ENCODE measurements at places on chromosomes 2 and 18.
A peak's percentile ranks its signal among the peaks of the same experiment; 100 is the strongest.

DNA sequence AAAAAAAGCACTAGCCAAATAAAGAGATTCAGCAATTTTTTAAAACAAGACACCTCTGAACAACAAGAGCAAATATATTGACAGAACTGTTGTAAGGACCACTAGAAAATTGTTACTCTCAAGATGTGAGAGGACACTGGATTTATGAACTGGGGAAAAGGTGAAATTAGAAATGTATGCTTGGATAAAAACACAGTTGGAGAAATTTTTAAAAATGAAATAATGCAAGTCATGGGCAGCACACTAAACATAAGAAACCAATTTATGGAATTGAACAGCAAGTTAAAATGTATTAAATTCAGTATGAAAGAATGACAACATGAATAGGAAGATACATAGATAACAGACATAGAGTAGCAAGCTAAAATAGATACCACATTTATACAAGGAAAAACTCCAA, 377.4 kb downstream of the LRRTM4 start:
- no peak overlapping the region for H3K4me3 ChIP-seq
- no peak for DNase-seq
- H3K36me3 ChIP-seq = no peaks in the 10 kb centered on the region

DNA sequence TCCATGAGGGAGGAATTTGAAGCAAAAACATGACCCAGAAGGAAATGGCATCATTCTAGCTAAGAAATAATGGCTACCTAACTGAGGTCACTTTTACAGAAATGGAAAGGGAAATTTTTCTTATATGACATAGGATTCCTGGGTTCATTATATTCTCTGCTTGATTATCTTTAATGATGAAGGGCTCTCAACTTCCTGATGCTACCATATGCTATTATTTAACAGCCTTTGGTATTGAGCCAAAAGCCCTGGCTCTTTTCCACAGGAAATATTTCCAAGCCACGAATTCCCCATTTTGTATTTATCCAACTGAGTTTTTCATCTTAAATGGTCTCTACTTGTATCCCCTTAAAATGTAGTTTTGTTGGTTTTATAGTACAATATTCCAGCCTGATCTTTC, 63.2 kb upstream of the NPAS2 start:
- H3K27ac ChIP-seq = peak overlapping the region; percentile 75
- H3K27me3 ChIP-seq = no peaks in the 10 kb centered on the region
- no peak for DNase-seq
- no peaks in the 10 kb centered on the region for H3K36me3 ChIP-seq

GRCh38 chr2:157164370-157164769, 93.1 kb upstream of the GALNT5 start:
- DNase-seq = no peak
- no peak overlapping the region for H3K27ac ChIP-seq
- no peaks in the 10 kb centered on the region for H3K4me1 ChIP-seq
- no peaks in the 10 kb centered on the region for H3K27me3 ChIP-seq
- no peak overlapping the region for H3K4me3 ChIP-seq

DNA sequence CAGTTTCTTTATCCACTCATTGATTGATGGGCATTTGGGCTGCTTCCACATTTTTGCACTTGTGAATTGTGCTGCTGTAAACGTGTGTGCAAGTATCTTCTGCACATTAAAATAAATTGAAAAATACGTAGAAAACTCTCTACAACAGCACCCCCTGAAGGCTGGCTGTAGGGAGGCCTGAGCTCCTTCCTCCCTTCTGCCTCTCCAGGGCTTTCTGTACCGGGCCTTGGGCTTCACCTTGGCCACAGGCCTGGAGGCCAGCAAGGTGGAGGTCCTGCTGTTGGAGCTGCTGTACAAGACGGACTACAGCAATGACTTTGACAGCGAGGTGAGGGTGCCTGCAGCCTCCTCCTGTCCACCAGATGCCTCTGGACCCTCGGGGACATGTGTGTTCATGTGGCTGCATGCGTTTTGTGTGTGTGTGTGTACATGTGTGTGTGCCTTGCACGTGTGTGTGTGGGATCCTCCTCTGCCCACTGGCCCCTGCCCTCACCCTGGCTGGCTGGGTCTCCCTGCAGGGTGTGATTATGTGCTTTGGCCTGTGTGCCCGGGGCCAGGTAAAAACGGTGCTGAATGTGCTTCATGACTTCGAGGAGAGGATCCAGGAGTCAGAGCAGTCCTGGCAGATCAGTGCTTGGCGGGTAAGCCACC, 29.2 kb downstream of the MROH2A start:
- no peak overlapping the region for H3K4me3 ChIP-seq
- no peaks in the 10 kb centered on the region for H3K36me3 ChIP-seq
- peak; percentile 46 for DNase-seq
- H3K27me3 ChIP-seq = no peaks in the 10 kb centered on the region

DNA sequence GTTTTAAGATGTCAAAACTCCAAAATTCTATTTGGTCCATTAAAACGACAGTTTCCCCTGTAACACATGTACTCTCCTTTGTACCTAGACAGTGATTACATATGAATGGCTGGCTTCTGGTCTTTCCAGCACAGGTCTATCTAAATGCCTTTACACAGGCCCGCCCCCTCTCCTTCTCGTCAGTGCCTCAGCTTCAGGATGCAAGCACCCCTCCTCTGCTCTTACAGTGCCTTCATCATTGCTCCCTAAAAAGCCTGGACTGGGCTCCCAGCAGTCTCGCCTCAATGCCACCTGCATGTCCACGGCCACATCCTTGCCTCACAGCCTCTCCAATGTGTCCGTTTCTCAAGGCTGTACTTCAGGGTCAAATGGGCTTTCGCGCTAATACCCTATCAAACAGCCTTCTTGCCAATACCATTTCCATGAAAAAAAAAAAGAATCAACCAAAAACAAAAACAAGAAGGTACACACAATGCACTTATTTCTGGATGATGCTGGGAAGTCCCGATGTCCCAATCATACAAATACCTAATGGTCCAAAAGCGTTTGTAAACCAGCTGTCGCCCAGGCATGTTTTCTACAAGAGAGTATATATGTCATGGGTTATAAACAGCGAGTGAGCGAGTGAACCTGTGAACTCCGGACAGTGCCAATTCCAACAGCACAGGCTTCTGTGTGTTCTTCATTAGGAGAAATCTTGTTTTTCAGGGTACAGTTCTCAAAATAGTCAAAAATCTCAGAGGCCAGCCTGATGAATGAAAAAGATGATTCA, 77.2 kb downstream of the EIPR1 start:
- no peak overlapping the region for H3K27ac ChIP-seq
- H3K27me3 ChIP-seq = no peaks in the 10 kb centered on the region
- peak; percentile 20 for DNase-seq
- no peaks in the 10 kb centered on the region for H3K36me3 ChIP-seq
- H3K4me1 ChIP-seq = peaks cover 7% of the 10 kb centered on the region
- no peak overlapping the region for H3K4me3 ChIP-seq

DNA sequence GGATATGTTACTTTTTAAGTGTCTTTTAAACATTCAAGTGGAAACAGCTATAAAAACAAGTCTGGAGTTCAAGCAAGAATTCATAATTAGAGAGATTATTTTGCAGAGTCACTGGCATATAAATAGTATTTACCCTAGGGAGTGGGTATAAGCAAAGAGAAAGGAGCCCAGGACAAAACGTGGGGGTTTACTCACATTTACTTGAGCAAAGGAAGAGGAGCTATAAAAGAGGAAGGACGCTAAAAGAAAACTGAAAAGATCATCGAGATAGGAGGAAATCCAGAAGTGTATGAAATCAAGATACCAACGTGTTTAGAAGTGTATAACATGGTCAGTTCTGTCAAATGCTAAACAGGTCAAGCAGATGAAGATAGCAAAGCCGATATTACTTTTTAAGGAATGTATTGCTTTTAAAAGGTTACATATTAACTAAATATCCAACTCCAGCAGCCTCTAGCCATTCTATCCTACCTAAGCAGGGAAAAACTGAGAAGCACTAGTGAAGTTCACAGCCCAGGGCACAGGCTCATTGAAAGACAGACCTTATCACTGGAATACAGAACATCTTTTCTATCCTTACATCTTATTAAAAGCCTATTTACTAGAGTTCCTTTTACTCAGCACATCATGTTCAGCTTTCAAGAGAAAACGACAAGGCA, 8.6 kb downstream of the KANSL1L start:
- H3K4me3 ChIP-seq = no peak overlapping the region
- no peaks in the 10 kb centered on the region for H3K27me3 ChIP-seq
- DNase-seq = no peak

- no peak for DNase-seq
- no peak overlapping the region for H3K4me3 ChIP-seq
- H3K27ac ChIP-seq = no peak overlapping the region
- H3K27me3 ChIP-seq = no peaks in the 10 kb centered on the region
- no peaks in the 10 kb centered on the region for H3K36me3 ChIP-seq
- H3K4me1 ChIP-seq = no peaks in the 10 kb centered on the region
Measured at GRCh38 chr18:31149351-31149750, 13.3 kb downstream of the DSC1 start.

- H3K4me1 ChIP-seq = no peaks in the 10 kb centered on the region
- H3K4me3 ChIP-seq = no peak overlapping the region
- no peaks in the 10 kb centered on the region for H3K36me3 ChIP-seq
- H3K27me3 ChIP-seq = no peaks in the 10 kb centered on the region
- no peak overlapping the region for H3K27ac ChIP-seq
Measured at GRCh38 chr2:143740431-143740830, 611.2 kb downstream of the ARHGAP15 start.

- no peak overlapping the region for H3K4me3 ChIP-seq
- peaks cover 8% of the 10 kb centered on the region for H3K4me1 ChIP-seq
- no peaks in the 10 kb centered on the region for H3K27me3 ChIP-seq
- DNase-seq = no peak
- no peaks in the 10 kb centered on the region for H3K36me3 ChIP-seq
Measured at GRCh38 chr2:48134704-48135103, 228.4 kb upstream of the FBXO11 start.

- H3K27me3 ChIP-seq = no peaks in the 10 kb centered on the region
- DNase-seq = no peak
- no peak overlapping the region for H3K27ac ChIP-seq
- no peak overlapping the region for H3K4me3 ChIP-seq
Measured at GRCh38 chr2:42096869-42097591, 49.2 kb downstream of the PKDCC start.

DNA sequence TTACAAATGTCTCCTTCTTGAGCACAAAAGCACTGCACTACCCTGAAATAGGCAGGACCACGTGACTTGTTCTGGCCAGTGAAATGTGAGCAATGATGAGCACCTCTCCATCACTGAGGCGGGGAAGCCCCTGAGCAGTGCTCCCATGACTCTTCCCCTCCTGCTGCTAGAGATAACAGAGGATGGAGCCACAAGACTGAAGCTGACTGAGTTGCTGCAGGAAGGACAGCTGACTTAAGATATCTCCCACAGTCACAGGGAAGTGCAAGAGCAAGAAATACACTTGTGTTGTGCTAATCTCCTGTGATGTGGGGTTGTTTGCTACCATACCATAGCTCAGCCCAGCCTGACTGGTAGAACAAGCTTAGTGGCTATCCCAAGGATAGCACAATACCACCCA, 38.7 kb downstream of the STK39 start:
- H3K27me3 ChIP-seq = no peaks in the 10 kb centered on the region
- no peaks in the 10 kb centered on the region for H3K36me3 ChIP-seq
- DNase-seq = no peak
- H3K4me1 ChIP-seq = no peaks in the 10 kb centered on the region
- H3K4me3 ChIP-seq = no peak overlapping the region

DNA sequence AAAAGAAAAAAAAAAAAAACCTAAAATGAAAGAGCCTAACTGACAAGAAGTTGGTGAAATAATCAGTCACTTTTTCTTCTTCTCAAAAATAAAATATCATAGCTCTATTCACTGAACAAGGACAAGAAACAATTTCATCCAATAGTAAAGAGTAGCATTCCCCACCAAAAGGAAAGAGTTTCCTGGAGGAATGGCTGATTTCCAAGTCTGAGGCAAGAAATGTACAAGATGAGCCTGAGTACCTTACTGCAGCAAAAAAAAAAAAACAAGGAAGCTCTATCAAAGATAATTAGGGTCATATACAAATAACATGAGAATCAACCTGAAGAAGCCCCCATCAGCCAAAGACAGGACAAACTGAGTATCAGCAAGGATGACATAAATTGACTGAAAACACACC, 11.5 kb downstream of the ROCK1 start:
- no peak overlapping the region for H3K4me3 ChIP-seq
- no peak for DNase-seq
- peaks cover 67% of the 10 kb centered on the region for H3K4me1 ChIP-seq
- H3K36me3 ChIP-seq = no peaks in the 10 kb centered on the region
- H3K27ac ChIP-seq = no peak overlapping the region
- H3K27me3 ChIP-seq = no peaks in the 10 kb centered on the region

- no peak overlapping the region for H3K27ac ChIP-seq
- H3K27me3 ChIP-seq = no peaks in the 10 kb centered on the region
Measured at GRCh38 chr2:75311993-75312392, 112.7 kb upstream of the TACR1 start.

- peaks cover 10% of the 10 kb centered on the region for H3K4me1 ChIP-seq
- no peak overlapping the region for H3K27ac ChIP-seq
- H3K4me3 ChIP-seq = no peak overlapping the region
Measured at GRCh38 chr2:127906206-127906926, 20.6 kb upstream of the AMMECR1L start.

DNA sequence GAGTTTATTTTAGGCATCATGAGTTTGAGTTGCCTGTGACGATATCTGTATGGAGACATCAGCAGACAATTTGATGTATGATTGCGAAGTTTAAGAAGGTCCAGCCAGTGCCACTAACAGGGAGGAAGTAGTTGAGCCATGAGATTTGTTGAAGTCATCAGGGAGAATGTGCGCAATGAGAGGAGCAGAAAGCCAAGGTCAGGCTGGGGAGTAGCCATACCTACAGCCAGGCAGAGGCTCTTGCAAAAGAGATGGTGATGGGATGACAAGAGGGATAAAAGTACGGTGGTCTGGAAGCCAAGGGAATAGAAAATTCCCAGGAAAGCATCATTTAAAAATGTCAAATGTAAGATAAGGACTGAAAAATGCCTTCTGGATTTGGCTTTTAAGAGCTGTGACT, 51.2 kb downstream of the LIMS1 start:
- H3K36me3 ChIP-seq = no peaks in the 10 kb centered on the region
- H3K4me1 ChIP-seq = peaks cover 58% of the 10 kb centered on the region
- H3K27ac ChIP-seq = peak overlapping the region; percentile 70
- H3K4me3 ChIP-seq = no peak overlapping the region
- DNase-seq = no peak

All from sigmoid colon (tissue), 7 donors.